Mesothelial cell of epicardium (in vitro differentiated cells): ENCODE measurements at places on chromosomes 7 and 10. TPM values are rescaled to one million over a fixed set of nuclear protein-coding genes. Genes with fewer than 3 reads are reported as not detected.

Gene NUTM2B
- total RNA-seq: 1.0 to 1.7 TPM (median 1.4 TPM) in 3 replicates

DNA sequence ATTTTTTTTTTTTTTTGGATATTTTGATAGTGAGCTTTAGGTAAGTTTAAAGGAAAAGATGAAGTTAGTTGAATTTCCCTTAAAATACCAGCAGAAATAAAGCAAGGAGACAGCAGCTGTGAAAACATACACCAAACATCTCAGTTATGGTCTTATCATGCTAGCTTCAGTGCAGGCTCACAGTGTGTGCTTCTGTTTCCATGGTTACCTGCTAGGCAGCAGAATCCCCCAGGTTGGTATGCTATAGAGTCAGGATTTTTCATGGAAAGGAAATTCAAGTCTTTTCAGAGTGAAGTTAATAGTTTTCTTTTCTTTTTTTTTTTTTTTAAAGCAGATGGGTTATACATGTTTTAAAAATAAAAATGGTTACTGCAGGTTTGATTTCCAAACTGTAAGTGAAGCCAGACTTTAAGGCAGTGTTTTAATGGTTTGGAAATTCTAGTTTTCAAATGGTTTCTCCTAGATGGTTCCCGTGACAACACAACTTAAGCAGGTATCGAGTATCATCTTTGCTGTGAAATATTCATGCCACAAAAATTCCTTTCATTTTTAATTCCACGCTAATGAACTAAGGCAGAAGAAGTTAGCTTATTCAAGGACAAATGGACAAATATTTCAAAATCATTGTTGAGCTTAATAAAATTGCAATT is 230.9 kb downstream of the BICC1 start:
- no peak for DNase-seq

Gene CAV2
- 8.5 to 10.8 TPM (median 8.9 TPM) in 3 replicates for total RNA-seq

Gene ANKRD30A
- not detected in 3 replicates for total RNA-seq

GRCh38 chr7:34042406-34042805 is 137.1 kb downstream of the BMPER start:
- DNase-seq: no peak

DNA sequence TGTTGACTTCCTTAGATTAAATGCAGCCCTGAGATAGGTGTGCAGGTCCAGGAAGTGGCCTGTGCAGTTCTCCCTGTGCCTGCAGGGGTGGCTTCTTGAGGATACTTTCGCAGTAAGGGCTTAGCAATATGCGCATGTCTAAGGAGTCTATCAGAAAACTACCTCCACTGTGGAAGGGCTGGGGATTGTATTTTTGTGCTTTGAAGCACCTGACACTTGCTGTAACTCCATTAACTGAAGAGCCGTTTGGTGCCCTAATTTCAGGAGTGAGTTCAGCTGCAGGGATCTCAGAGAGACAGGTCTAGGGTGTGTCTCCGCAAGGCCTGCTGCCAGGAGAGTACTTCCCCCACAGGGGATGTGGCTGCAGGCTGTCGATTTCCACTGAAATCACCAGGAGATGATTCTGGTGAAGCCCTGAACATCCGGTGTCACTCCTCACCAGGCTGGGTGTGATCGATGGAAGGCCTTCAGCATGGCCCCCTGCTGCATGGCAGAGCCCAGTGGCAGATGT is 35.5 kb downstream of the IKZF1 start:
- DNase-seq: no peak

GRCh38 chr10:103155471-103156085 is 37.5 kb downstream of the NT5C2 start:
- DNase-seq: no peak

- DNase-seq: no peak
Measured at GRCh38 chr7:98785929-98786571, 83.8 kb downstream of the TMEM130 start.

DNA sequence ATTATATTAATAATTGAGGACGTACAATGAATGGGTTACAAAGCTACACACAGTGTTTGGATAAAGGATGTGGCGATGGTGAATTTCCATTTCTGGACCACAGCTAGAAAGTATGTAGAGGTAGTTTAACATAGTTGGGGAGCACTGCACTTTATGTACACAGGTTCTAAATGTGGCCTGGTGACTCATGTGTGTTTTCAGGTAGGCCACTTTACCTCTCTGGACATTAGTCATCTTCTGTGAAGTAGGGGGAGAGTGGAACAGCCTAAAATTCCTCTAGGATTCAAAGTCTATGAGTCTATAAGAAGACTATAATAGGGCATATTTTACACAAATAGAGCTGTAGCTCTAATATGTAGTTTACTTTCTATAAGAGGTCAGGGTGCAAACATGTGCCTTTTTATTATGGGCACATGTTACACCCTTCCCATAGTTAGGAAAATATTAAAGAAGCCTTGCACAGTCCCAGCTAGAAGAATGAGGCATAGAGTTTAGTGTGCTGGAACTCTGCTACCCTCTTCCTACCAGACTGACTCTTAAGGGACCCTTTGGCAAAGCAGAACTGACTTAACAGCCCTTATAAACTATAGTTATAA is 594.9 kb downstream of the LRMDA start:
- DNase-seq: no peak

Gene DPP6
- 0.09 to 0.18 TPM (median 0.13 TPM) in 3 replicates for total RNA-seq

Gene HTR7
- total RNA-seq: 2.9 to 3.4 TPM (median 3.0 TPM) in 3 replicates

DNA sequence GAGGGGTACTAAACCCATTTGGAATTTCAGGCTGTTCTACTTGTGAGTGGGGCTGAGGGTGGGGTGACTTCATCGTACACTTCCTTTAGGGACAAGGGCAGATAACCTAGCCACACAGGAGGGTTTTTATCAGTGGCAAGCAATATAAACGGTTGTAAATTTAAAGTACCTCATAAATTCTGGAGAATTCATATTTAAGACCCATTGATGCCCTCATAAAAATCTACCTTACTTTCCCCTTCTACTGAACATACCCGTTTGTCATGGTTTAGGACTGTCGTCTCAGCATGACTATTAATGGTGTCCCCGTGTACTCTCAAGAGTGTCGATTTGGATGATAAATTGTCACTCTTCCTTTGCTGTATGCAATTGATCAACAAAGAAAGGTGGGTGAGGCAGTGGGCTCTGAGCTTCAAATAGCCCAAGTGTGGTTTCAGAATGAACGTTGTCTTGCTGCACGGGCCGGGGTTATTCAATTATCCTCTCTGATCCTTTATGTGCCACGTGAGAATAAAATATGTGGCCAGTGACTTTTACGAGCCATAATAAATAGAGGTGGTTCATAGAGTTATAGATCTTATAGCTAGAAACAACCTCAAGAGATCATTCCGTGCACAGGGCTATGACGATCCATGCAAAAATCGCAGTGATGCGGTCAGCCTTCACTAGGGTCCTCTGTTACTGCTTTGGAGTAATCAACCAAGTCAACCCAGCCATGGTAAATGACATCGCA is 82.2 kb downstream of the FAM107B start:
- no peak for DNase-seq
